Nephron progenitor cell (in vitro differentiated cells): ENCODE measurements at places on chromosomes 2 and 18.

- no peak for DNase-seq
Observed at GRCh38 chr2:78913257-78913656, 112.2 kb upstream of the REG3G start.

DNA sequence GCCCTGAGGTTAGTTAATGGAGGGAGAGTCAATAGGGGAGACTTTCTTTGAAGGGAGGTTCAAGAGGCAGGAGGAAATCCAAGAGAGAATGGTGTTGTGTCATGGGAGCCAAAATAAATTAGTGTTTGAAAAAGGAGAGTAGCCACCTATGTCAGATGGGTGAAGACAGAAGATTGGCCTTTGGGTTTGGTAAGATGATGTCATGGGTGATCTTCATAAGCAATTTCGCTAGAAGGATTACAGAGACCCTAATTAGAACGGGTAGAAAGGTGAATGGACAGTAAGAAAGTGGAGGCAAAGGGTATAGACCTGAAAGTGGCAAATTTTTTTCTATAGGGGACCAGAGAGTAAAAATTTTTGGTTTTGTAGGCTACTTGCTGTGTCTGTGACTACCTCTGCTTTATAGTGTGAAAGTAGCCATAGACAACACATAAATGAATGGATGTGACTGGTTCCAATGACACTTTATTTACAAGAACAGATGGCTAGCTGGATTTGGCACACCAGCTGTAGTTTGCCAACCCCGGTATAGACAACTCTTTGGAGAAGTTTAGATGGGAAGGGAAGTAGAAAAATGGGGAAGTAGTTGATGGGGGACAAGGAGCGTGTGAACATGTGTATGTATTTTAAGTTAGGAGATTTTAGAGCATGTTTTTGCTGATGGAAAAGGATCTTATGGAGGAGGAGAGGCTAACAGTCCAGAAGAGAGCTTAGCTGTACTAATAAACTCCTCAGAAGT, 9.3 kb downstream of the STAMBP start:
- DNase-seq = no peak

DNA sequence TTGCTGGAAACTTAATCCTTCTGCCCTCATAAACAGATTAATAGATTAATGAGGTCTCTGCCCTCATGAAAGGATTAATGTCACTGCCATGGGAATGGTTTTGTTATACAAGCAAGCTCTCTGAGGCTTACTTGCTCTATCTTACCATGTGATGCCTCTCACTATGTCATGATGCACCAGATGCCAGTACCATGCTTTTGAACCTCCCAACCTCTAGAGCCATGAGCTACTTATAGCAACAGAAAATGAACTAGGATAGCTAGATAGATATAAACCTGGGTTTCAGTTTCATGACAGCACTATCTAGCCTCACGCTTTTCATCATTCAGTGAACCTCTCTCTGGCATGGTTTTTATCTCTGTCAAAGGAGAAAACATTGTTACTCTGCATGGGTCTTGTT, 371.6 kb upstream of the LRP1B start:
- no peak for DNase-seq

GRCh38 chr2:59744436-59744835, 809.0 kb downstream of the BCL11A start:
- no peak for DNase-seq

GRCh38 chr2:122148128-122148767, 392.8 kb downstream of the TSN start:
- DNase-seq = no peak

- DNase-seq = no peak
Observed at GRCh38 chr2:178828486-178828881, 21.3 kb upstream of the TTN start.

DNA sequence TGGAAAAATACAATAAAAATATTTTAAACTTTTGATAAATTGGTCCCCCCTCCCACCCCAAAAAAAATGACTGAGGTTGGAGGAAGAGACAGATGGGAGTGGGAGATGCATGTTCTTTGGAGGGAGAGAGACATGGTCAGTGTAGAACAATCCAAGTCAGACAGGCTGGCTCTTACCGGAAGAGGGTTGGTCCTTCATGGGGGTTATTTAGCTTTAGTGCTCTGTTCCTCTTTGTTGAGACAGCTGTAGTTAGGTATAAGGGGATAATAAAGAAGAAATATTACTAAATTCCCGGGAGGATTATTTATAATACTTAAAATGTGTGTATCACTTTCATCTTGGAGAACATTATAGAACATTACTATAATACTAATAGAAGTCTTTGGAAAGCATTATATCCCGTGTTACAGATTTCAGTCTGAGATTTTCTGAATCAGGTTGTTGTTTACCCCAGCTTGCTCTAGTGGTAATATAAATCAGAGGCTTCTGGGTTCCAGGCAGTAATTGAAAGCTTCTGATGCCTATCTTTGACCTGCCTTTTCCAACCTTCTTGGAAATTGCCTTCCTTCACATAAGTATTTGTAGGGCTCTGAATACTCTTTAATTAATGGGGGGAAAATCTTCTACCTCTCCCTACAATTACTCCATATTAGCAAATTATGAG, 87.7 kb downstream of the SPTBN1 start:
- no peak for DNase-seq

DNA sequence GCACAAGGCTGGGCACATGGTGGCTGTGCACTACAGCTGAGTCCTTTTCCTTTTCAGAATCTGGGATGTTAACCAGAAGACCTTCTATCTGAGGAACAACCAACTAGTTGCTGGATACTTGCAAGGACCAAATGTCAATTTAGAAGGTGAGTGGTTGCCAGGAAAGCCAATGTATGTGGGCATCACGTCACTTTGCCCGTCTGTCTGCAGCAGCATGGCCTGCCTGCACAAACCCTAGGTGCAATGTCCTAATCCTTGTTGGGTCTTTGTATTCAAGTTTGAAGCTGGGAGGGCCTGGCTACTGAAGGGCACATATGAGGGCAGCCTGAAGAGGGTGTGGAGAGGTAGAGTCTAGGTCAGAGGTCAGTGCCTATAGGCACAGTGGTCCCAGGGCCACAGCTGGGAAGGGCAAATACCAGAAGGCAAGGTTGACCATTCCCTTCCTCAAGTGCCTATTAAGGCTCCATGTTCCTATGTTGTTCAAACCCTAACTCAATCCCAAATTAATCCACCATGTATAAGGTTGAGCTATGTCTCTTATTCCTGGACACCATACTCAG, 2.2 kb downstream of the IL1RN start:
- DNase-seq = no peak

GRCh38 chr18:31942291-31942998, 483 bp downstream of the TRAPPC8 start:
- DNase-seq = no peak

DNA sequence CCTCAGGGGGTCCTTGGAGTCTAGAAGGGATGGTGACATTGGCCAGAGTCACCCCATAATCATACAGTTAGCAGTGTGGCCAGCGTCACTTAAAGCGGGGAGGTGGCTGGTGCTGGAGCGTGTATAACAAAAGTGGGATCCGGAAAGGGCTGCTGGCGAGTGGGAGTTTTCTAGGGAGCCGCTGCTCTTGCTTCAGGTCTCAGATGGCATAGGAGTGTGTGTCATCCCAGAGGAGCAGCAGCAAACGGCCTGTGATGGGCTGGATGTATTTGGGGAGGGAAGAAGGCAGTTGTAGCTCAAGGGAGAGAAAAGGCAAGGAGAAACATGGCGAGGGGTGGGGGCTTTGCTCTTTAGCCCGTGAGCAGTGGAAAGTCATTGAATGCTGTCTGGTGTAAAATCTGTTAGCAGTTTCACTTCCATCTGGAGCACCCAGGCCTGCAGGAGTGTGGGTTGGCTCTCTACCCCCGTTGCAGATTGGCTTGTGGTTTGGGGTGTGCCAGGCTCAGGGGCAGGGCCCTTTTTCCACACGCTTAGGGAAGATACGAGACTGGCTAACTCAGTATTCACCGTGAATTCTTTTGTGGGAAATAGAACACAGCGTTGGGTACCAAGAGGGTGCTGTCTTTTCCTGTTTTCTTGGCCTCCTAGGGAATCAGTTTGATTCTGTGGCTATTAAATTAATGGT, 120.5 kb downstream of the AGAP1 start:
- DNase-seq = no peak

- no peak for DNase-seq
Observed at GRCh38 chr2:200662727-200663126, 76.9 kb downstream of the AOX1 start.

DNA sequence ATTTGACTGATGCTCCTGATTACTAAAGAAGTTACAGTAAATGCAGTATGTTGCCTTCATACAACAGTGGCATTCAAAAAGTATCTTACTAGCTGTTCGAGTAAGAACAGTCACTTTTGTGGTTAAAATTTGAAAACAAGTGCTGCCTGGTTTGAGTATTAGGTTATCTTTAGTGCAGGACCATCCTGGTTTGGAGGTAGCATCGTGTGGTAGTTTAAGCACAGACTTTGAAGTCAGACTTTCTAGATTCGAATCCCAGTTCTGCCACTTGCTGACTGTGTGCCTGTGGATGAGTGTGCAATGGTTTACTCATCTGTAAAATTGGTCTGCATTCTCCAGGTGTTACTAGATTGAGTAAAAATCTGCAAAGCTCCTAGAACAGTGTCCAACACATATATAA, 96.8 kb downstream of the SGPP2 start:
- DNase-seq = no peak

DNA sequence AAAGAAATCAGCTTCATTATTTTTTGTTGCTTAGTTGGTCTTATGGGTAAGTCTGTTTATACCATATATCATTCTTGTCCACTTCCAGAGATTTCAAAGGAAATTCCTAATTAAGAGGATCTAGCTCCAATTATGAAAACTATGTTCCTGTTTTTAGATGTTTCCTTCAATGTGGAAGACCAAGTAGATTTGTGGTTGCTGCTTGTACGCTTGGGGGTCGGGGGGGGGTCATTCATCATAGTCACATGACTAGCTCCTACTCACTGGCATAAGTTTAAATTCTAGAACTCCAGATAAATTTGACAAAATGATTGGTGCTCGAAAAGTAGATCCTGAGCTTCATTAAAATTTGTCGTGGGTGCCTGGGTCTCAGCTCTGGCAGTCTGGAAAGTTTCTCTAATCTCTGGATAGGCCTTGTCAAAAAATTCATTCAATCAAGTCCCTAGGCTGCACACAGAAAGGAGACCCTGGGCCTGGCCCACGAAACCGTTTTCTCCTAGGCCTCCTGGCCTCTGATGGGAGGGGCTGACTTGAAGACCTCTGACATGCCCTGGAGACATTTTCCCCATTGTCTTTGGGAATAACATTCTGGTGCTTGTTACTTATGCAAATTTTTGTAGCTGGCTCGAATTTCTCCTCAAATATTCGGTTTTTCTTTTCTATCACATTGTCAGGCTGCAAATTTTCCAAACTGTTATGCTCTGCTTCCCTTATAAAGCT, 62.5 kb downstream of the MEP1B start:
- no peak for DNase-seq

DNA sequence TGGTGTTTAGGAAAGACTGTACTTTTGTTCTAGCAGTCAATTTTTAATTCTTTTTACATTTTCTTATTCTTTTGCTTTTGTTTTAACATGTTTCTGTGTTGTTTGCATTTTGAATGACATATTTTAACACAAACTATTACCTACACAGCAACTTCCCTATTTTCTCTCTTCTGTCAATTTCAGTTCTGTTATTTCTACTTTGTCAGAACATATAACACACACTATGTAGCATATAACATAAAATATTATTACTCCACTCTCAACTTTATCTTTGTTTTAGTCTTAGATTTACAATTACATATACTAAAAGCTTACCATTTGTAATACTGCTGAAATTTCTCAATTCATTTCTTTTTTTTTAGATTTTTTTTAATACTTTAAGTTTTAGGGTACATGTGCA, 372.7 kb upstream of the VWC2L start:
- no peak for DNase-seq

- DNase-seq = no peak
Observed at GRCh38 chr2:33620-34019, 12.7 kb downstream of the FAM110C start.

- no peak for DNase-seq
Observed at GRCh38 chr18:57768537-57769326, 34.4 kb downstream of the ATP8B1 start.
